ENCODE measurements at places on chromosomes 16 and 17.

DNA sequence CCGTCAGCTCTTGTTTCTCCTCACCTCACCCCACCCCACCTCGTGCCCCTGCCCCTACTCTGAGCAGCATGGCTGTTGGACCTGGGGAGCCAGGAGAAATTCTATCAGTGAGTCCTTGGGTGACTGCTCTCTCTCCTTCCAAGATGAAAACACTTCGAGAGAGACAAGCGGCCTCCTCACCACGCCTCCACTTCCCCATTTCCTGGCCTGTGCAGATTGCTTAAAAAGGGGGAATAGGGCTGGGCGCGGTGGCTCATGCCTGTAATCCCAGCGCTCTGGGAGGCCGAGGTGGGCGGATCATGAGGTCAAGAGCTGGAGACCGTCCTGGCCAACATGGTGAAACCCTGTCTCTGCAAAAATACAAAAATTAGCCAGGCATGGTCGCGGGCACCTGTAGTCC is 9.5 kb downstream of the DLX4 start:
- no peak for DNase-seq

GRCh38 chr16:27476240-27476639 is 73.5 kb downstream of the GTF3C1 start:
- no peak for DNase-seq

DNA sequence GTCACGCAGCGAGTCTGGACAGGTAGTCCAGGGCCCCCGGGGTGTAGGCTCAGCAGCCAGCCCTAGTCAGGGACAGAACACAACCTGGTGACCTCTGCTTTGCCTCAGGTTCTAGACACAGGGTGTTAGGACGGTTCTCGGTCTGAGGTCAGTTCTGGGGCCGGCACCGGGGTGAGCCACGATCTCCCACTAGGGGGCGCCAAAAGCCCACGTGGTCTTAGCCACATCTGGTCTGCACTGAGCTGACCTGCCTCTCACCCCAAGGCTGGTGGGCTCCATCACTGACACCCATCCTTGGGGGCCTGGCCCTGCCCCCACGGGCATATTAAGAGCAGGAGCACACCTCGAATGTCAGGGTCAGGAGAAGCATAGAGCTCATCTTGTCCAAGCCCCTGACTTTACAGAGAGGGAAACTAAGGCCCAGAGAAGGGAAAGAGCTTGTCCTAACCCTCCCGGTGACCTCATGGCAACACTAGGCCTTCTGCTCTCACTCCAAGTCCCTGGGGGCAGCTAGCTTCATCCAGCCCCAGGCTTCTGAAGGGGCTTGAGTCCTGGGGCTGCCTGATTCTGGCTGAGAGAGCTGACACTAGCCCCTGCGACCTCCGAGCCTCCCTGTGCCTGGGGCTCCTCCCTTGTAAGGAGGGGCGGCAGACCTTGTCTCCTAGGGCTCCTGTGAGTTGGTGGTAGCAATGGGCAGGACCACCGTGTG is 9.0 kb downstream of the SLC5A10 start:
- peak; percentile 32 for DNase-seq

DNA sequence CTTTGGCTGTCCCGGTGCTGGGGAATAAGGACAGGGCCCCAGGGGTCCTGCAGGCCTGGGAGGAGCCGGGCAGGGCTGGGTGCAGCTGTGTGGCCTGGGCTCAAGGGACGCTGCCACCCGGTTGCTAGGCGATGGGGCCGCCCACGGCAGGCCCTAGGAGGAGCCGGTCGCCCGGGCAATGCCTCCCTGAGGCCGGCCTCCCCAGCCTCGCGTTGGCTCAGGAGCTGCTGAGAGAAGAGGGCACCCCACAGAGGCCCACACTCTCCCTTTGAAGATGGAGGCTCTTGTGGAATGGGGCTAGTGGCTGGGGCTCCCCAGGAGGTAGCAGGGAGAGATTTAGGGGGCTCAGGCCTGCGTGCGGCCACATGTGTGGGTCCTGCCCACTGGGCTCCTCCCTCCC is at the start of gene CIBAR2:
Gene CIBAR2 (minus strand): TSS at position 109 of the 400 bp plus-strand sequence. CDS start 120 bp downstream, outside the sequence.
- no peak for DNase-seq

DNA sequence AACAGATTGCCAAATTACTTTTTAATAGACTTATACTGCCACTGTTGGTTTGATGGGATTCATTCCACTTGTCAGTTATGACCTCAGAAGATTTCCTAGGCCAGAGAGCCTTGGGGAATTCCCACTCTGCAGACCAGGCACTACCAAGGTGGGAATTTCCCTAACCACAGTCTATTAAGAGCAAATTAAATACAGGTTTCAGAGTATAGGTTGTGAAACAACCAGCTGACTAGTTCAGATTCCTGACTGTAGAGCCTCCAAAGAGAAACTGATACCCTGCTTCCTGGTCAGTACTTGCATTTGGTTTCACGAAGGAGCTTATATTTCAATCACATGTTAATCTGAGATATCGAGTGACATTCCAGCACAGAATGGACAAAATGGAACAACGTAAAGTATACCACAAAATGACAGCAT is 186.5 kb downstream of the STX8 start:
- peak; percentile 74 for DNase-seq

GRCh38 chr17:16649585-16649984 is 4.1 kb downstream of the ZNF624 start:
- no peak for DNase-seq

All from fibroblast of the conjunctiva (primary cell).